ENCODE measurements at places on chromosomes 11 and 22.

- no peak for DNase-seq
These were observed 632 bp upstream of the CCDC34 start for GRCh38 chr11:27363576-27364117.

GRCh38 chr11:36264011-36264972 is 24.9 kb downstream of the COMMD9 start:
- DNase-seq: no peak

DNA sequence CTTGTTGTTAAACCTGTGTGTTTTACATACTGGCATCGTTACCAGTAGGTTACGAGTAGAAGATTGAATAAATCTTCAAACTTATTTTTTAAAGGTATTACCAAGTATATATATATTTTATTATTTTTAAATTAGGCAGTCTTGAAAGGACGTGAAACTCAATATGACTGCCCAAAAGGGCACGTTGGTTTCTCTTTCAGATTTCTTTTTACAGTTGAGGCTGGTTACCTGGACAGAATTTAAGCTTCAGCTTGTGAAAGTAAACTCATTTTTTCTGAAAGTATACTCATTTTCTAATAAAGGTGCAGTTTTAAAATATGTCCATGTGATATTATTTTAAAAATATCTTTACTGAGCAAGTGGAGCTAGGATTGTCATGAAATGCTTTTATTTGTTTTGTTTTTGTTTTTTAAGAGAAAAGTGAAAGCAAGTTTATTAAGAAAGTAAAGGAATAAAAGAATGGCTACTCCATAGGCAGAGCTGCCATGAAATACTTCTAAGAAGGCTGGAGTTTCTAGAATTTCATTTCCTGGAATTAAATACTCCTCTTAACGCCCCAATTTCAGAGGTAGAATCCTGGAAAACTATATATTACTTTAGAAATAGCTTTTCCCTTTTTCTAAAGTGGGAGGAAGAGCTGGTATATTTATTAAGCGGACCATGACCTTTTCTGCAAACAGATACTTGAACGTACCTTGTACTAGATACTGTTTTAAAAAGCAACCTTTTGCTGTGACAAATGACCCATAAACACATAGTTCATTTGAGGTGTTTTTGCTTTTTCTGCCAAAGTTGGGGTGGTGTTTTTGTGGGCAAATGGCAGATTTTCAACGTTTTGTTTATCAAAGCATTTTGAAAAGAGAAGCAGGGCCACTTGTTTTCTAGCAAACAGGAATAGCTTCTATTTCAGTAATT is 1.9 kb downstream of the FBXO7 start:
- no peak for DNase-seq

DNA sequence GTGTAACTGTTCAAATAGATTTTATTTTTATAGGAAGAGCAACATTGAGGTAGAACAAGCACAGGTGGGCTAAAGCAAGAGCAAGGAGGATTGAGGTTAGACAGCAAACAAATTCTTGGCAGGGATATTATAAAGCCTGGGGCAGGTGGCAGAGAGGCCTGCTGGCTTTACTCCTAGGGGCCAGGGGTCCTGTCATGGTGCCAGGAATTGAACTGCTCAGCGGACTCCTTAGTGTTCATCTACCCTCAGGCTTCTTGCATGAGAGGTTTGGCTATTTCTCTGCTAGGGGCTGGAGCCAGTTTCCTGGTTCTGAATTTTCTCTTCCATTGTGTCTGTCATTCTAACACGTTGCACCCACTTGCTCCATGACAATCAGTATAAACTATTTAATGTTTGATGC is 217.2 kb upstream of the NCAM1 start:
- no peak for DNase-seq

GRCh38 chr22:46525389-46526243 is 11.8 kb downstream of the CELSR1 start:
- DNase-seq: no peak

Measured in amniotic stem cell (primary cell).